ENCODE measurements at places on chromosomes 4 and X.

- no peak for DNase-seq
Observed at GRCh38 chrX:50814701-50815100, 707 bp upstream of the SHROOM4 start.

GRCh38 chr4:122476126-122476525 lies 19.6 kb upstream of the IL2 start:
- DNase-seq, result no peak

DNA sequence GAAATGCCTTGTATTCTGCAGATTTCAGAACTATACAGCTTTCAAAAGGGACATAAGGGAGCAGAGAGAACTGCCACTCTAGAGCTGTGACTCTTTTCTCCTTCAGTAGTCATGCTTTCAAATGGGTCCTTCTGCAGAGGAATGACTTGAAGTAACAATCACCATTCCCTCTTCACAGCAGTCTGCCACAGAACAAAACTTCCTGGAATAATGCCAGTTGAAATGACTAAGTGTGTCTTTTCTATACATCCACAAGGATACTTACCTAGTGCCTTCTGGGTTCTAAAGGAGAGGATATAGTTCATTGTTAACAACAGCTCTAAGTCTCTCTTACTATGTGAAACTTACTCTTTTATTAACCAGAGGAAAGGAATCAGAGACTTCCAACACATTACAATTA lies 515.4 kb upstream of the ATOH1 start:
- no peak for DNase-seq

GRCh38 chr4:70508801-70509200 lies 9.6 kb upstream of the AMTN start:
- DNase-seq, result no peak

DNA sequence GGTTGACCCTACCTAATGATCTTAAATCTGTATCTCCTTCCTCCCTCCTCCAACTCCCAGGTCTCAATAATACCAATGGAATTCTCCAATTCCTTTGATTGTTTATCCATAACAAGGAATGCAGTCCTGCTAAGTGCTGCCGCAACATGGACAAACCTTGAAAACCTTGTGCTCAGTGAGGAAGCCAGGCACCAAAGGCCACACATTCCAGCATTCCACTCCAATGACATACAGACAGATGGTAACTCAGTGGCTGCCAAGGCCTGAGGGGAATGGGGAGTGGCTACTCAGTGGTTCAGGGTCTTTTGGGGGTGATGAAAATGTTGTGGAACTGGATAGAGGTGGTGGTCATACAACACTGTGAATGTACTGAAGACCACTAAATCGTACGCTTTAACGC lies 10.4 kb downstream of the HAUS7 start:
- DNase-seq, result no peak

DNA sequence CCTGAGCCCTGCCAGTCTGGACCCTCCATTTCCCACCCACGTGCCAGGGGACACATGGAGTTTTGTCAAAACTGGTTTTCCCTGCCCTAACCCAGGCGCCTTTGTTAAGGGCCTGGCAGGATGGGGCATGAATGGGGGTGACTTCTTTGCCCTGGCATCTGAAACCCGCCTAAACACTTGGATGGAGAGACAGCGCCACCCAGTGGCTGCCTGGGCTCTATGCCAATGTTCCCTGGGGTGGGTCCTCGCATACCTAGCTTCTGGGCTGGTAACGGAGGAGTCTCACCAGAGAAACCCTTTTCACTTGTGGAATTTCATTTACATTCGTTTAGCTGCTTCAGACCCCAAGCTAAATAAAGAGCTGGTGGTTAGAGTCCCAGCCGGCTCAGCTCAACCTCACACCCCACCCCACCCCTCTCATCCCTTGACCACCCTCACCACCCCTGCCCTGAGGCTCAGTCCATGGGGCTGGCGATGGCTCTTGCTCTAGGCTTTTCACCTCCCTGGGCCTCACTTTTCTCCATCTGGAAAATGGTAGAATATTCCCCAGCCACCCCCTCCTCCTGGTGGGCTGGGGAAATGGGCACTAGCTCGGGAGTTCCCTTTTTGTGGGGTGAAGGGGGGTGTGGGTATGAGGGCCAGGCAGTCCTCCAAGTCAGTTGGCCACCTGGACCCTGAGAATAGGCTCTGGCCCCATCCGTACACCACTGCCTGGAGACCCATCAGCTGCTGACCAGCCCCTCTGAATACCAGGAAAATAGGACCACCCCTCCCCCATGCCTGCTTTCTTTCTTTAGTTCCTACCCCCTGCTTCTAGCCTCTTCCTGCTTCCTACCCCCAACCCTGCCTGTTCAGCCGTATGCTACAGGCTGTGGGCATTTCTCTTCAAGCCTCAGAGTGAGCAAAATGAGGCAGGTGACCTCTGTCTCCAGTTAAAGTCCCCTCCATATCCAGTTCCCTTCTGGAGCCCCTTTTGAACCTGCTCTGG lies 57.1 kb upstream of the PJA1 start:
- DNase-seq, result no peak

- no peak for DNase-seq
Observed at GRCh38 chr4:73674451-73674919, 54.2 kb upstream of the RASSF6 start.

GRCh38 chr4:37224854-37225253 lies 19.7 kb upstream of the NWD2 start:
- DNase-seq, result no peak

DNA sequence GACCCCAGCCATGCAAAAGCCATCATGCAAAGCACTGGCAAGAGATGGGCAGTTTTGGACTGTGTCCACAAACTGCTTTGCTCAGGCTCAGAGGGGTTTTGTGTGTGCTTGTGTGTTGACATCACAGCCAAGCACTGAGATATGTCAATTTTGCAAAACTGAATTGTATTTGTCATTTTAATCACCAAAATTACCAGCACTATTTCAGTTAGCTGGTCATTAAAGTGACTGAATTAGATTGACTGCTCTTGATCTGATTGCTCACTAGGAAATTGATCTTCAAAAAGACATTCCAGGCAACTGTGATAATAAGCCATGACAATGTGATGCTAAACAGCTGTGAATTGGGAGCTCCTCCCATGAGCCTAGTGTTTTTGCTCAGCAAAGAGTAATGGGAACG lies 337.3 kb upstream of the GNPDA2 start:
- DNase-seq, result no peak

- no peak for DNase-seq
Observed at GRCh38 chrX:115564243-115564642, 3.3 kb downstream of the PLS3 start.

GRCh38 chr4:155543126-155543765 lies 123.4 kb upstream of the GUCY1A1 start:
- DNase-seq, result no peak

- no peak for DNase-seq
Observed at GRCh38 chrX:129590596-129590995, 50.5 kb downstream of the OCRL start.

DNA sequence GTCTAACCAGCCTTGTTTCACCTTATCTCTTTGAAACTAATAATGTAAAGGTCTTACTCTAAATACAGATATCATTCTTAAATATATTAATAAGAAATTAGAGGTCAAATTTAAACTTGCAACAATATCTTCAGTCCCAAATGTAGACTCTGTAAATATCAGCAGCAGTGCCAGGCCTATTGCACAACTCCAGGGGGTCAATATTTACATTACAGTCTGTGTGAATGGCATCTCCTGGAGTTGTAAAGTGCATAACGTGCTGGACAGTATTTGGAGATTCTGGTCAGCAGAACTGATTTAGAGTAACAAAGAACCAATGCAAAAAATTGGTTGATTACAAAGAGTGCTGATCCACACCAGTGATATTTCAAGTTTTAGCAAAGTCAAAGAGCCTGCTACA lies 1225.9 kb downstream of the PCDH19 start:
- DNase-seq, result no peak

- DNase-seq, result no peak
Observed at GRCh38 chrX:43958529-43958928, 14.7 kb downstream of the NDP start.

GRCh38 chr4:17624821-17625220 lies 10.4 kb downstream of the MED28 start:
- DNase-seq, result no peak

GRCh38 chr4:106687026-106687425 lies 318.4 kb upstream of the GIMD1 start:
- DNase-seq, result no peak

DNA sequence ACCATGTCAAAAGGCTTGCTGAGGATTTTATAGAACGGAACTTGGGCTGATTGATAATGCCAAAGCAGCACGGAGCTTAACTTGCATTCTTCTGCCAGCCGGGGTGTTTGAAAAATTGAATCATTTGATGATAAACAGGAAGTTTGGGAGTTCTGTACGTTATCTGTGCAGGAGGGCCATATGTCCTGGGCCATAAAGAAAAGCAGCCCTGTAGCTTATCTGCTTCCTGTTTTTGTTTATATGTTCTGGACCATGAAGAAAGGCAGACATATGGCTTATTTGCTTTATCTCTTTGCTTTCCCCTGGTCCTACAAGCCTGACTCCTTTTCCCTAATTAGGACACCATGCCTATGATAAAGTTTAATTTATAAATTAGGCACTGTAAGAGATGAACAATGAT lies 62.4 kb downstream of the HOPX start:
- no peak for DNase-seq

GRCh38 chr4:122688529-122689140 lies 43.9 kb upstream of the BBS12 start:
- no peak for DNase-seq

GRCh38 chrX:132743086-132743485 lies 215.3 kb downstream of the HS6ST2 start:
- DNase-seq, result no peak

DNA sequence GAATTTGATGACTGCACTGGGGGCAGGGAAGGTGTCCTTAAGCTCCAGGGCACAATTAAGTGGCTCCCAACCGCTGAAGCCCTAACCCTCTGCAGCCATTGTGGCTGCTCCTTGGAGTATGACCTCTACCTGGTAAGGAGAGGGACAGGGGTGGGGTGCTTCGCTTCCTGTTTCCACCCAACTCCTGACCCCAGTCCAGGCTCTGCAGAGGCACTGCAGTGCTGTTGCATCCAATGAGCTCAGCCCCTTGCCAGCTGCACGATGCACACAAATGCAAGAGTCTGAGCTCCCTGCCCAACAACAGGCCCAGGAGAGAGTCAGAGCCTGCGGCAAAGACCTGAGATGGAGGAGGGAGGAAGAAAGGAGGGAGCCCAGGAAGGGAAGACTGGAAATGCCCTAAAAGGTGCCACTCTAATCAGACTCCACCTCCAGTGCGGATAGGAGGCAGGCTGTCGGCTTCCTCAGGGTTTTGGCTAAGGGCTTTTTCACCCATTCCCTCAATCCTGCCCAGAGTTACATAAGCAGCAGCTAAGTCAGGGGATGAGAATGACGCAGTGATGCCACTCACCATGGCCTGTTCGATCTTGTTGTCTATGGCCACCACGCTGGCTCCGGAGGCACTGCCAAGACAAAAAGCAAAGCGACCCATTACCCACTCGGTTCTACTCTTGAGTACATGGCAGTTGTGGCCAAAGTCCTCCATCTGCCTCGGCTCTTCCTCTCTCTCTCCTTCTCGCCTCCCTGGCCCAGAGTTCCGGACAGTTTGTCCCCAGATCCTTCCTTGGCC lies 60.1 kb downstream of the TSC22D3 start:
- DNase-seq, result no peak

DNA sequence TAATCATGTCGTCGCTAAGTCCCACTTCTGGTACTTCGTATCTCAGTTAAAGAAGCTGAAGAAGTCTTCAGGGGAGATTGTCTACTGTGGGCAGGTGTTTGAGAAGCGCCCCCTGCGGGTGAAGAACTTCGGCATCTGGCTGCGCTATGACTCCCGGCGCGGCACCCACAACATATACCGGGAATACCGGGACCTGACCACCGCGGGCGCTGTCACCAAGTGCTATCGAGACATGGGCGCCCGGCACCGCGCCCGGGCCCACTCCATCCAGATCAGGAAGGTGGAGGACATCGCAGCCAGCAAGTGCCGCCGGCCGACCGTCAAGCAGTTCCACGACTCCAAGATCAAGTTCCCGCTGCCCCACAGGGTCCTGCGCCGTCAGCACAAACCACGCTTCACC lies 11.3 kb downstream of the PNCK start:
- DNase-seq, result no peak

- no peak for DNase-seq
Observed at GRCh38 chr4:118936406-118936805, 47.8 kb downstream of the SYNPO2 start.

- DNase-seq, result no peak
Observed at GRCh38 chr4:10959586-10959985, 275.0 kb upstream of the CLNK start.

- no peak for DNase-seq
Observed at GRCh38 chrX:259692-260355, 21.4 kb upstream of the PLCXD1 start.

DNA sequence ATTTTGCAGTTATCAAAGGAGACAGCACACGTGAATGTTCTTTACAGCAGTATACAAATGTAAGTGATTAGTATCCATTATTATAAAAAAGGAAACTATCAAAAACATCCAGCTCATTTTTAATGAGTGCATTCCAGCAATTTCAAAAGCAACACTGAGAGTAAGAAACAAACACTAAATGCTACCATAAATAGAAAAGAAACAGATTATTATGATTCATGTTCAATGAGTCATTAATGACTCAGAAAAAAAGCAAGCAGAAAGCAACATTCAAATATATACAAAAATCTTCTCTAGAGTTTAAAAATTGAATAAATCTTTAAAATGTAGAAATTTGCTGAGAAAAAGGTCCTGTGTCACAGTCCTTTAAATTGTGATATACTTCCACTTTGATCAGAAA lies 346.5 kb upstream of the FMR1 start:
- DNase-seq, result no peak

- DNase-seq, result no peak
Observed at GRCh38 chr4:118587116-118587831, 97.9 kb upstream of the METTL14 start.

DNA sequence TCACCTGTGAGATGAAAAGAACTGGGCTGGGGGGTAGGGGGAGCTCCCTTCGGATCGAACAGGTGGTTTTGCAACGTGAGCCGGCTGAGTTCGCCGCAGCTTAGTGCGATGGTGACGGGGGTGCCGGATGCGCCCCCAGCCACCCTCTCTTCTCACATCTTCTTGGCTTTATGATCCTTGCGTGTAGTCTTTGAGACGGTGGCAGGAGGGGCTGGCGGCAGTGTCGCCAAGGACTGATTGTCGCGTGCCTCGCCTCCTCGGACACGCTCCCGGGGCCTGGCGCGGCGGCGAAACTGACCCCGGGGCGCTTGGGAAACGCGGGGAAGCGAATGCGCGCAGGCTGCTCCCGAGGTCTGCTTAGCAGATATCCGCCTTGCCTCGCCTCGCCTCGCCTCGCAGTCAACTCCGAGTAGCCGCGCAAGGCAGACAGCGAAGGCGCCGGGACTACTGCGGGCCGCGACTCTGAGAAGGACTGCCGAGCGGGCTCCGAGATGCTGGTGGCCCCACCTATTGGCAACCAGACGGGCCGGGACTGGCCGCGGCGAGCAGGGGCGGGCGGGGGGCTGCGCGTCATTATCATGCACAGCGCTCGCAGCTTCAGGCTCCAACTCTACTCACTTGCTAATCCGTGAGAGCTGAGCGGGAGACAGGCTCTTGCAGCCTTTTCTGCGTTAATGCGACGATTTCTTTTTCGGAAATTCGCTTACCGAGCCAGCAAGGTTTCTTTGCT lies 1.5 kb downstream of the GRID2 start:
- no peak for DNase-seq
